ENCODE measurements at places on chromosomes 1 and 21. TPM values are rescaled to one million over a fixed set of nuclear protein-coding genes. Genes with fewer than 3 reads are reported as not detected.

SPRR2B gene
- not detected for total RNA-seq

NGF gene
- total RNA-seq, result 4.2 TPM

ENSA gene
- 123 TPM for total RNA-seq

HES4 gene
- 54.3 TPM for total RNA-seq
